Skeletal muscle cell (primary cell): ENCODE measurements at places on chromosomes 1 and 21.

DNA sequence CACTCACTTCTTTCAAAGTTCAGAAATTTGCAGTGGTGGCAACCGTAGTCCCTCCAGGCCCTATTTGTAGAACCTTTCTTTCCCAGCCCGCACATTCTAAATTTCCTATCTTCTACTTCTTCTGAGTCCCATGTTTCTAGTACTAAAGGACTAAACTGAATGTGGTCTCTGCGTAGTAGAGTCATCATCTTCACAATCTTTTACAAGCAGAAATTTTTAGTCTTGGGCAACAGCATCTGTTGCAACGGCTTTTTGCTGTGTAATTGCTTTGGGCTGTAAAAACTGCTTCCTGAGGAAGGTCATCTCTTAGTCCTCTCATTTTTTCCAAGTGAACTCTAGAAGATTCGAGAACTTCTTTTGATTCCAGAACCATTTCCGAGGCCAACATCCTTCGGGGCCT, 23.9 kb downstream of the VAV3 start:
- DNase-seq: no peak

GRCh38 chr1:182003025-182003725, 58.3 kb downstream of the ZNF648 start:
- DNase-seq: no peak

DNA sequence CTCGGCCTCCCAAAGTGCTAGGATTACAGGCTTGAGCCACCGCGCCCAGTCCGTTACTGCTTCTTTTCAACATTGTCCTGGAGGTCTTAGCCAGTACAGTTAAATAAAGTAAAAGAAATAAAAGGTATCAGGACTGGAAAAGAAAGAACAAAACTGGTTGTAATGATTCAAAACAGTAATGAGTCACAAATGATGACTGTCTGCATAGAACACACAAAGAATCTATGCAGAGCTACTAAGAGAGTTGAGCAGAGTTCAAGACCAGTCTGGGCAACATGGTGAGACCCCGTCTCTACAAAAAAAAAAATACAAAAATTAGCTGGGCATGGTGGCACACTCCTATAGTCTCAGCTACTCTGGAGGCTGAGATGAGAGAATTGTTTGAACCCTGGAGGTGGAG, 23.4 kb downstream of the BCAR3 start:
- no peak for DNase-seq

GRCh38 chr1:56149761-56150160, 429.6 kb downstream of the PLPP3 start:
- DNase-seq: no peak

- DNase-seq: no peak
These were observed 618 bp downstream of the C1orf226 start for GRCh38 chr1:162381941-162382750.

GRCh38 chr1:82449506-82450057, 648.8 kb downstream of the ADGRL2 start:
- DNase-seq: peak; percentile 13

- DNase-seq: no peak
These were observed 9.2 kb upstream of the CBR3 start for GRCh38 chr21:36125512-36126207.

DNA sequence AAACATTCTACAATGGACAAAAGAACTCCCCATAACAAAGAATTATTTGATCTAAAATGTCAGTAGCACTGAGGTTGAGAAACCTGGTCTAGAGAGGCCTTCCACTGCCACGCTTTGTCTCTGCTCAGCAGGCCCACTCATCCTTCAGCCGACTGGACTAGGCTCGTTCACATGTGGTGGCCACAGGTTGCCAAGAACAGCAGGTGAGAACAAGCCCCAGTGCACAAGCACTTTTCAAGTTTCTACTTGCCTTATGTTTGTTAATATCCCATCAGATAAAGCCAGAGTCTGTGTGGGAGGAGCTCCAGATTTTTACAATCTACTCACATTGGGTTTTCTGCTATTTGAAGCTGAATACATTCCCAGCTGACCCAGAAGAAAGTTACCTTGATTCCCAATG, 9.1 kb upstream of the EFHD2 start:
- no peak for DNase-seq
